ENCODE measurements at places on chromosomes 3 and 15. TPM values are rescaled to one million over a fixed set of nuclear protein-coding genes. Genes with fewer than 3 reads are reported as not detected.

The ANAPC13 gene
- 34.3 TPM for polyA plus RNA-seq

The ECE2 gene
- polyA plus RNA-seq: not detected

The BOC gene
- polyA plus RNA-seq: 32.3 TPM

The CXCR6 gene
- 1.1 TPM for polyA plus RNA-seq

Data from adipose tissue (tissue), 3 donors.